Kidney capillary endothelial cell (primary cell): ENCODE measurements at places on chromosomes 16 and 17.

DNA sequence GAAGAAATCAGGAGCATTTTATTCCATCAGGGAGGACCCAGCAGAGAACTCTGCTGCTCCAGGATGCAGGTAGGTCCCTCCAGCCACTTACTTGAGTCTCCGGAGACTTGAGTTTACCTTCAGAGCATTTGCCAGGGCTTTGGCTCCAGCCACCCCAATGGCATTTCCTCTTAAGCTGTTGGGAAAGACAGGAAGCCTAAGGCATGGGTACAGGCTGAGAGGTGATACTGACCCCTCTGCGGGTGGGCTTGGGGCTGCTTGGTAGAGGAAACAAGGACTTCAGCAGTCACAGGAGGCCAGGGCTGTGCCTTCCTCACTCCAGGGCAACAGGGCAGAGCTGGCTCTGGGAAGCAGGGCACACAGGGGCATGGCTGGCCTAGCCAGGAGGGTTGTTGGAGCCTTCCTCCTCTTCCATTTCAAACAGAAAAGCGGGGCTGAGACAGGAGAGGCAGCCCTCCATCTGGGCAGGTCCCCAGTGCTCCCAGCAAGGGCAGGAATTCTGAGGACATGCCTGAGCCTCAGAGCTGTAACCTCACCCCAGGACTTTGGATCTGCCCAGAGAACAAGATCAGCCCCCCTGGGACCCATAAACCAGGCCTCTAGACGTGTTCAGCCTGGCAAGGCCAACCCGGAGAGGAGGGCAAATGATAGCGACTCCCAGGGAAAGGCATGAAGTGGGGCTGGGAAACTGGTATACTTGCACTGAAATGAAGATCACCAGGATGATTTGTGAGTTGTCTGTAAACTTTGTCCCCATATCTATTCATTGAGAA lies 34.4 kb downstream of the NLRC3 start:
- DNase-seq: no peak

DNA sequence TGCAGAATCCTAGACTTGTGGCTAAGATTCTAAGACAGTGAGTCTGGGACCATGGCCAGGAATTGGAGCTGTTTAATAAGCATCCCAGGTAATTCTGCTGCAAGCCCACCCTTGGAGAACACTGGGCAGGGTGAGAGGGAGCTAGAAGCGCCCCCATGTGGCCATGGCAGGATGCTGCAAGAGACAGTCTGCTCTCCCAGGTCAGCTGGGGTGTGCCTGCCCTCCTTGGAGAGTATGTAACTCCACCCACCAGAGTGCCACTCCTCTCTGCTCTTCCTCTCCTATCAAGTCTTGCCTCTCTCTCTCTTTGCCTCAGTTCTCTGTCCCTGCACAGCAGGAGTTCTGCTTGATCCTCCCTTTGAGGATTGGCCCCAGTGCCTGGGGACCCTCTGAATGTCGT lies 14.9 kb downstream of the RCVRN start:
- no peak for DNase-seq

DNA sequence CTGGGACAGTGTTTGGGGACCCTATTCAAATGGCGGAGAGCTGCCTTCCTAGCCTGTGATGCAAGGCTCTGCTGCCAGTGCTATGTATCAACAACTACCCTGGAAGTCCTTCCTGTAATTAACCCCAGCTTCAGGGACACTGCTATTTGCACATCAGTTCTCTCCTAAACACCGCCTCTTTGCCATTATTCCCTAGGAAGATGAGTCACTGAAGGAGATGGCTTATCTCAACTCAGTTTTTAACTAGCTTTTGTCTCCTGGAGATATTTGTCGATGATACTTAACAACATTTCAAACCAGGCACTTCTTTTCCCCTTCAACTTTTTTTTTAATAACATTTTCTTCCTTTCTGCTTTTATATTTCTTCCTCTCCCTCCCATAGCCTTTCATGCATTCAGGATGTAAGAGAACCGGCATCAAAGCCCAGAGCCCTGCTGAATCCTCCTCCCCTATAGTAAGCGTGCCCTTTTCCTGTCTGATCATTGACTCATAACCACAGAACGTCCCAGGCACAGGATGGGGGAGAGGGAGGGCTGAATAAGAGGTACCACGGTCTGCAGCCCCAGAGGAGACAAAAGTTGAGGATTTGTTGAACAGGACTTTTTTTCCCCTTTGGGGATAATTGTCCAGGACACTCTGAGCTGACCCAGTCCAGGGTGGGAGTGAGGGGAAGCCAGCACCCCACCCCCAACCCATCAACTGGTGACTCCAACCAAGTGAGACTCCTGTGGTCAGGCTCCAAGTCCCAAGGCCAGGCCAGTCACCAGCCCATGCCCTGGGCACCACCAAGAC lies 387.8 kb upstream of the SALL1 start:
- DNase-seq: peak; percentile 88

DNA sequence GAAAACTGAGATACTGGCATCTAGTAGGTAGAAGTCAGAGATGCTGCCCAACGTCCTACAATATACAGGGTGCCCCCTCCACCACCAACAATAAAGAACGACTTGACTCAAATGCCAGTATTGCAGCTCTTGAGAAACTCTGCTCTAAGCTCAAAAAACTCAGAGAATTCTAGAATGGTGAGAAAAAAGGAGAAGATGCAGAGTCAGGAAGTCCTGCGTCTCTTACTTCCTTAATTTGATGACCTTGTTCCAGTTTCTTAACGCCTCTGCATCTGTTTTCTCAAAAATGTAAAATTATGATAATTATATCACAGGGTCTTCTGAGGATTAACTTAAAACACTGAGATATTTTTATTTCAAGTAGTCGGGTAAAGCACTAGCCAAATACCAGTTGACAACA lies 1.7 kb upstream of the HSBP1 start:
- no peak for DNase-seq

- DNase-seq: peak; percentile 13
Observed at GRCh38 chr17:1972487-1973160, 52.5 kb downstream of the RTN4RL1 start.

- DNase-seq: no peak
Observed at GRCh38 chr17:30414486-30414885, 35.8 kb downstream of the CPD start.
